Astrocyte (in vitro differentiated cells and primary cell): ENCODE measurements at places on chromosomes 4 and X. TPM values are rescaled to one million over a fixed set of nuclear protein-coding genes. Genes with fewer than 3 reads are reported as not detected.

DNA sequence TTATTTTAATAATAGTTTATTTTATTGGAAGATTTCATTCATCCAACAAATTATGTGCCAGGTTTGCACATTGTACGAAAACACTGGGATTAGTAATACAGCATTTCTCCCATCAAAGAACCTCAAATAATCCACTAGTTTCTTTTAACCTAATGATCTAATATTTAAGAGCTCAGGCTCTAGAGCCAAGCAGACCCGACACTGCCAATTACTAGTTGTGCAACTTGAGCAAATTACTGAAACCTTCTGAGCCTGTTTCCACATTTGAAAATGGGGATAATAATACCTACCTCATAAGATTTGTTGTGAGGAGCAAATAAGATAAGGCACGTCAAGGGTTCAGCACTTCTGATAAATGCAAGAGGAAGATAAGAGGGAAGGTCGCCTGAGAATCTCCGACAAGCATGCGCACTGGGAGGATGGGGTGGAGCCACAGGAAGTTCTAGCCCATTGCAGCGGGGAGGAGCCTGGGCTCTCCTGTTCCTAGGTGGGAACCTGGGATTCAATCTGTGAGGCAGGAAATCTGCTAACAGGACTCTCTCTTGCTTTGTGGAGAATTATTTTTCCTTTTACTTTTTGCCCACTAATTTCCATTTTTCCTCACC, 141.5 kb upstream of the SMAD1 start:
- no peak for DNase-seq

DNA sequence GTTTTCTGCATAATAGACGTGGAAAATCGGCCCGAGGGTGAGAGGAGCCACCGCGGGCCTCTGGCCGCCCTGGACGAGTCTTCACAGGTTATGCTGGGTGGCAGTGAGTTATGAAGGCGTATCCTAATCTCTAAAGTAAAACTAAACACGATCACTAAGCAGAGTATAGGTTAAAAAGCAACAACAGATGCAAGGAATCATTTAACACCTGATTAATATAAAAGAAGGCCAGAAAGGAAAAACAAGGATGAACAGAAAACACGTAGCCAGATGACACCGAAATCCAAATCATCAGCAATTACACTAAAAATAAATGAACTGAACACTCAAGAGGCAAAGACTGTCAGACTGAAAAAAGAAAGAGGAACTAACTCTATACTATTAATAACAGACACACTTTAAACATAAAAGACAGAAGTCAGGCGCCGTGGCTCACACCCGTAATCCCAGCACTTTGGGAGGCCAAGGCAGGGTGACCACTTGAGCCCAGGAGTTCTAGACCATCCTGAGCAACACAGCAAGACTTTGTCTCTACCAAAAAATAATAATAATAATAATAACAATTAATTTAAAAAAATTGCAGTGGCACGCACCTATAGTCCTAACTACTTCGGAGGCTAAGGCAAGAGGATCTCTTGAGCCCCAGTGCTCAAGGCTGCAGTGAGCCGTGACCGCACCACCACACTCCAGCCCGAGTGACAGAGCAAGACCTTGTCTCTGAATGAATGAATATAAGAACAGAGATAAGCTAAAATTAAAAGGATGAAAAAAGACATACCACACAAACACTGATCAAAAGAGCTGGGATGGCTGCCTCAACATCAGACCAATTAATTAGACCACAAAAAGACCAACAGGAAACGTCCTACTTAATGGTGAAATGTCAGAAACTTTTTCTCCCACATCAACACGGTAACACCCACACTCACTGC, 30.0 kb downstream of the CTBP1 start:
- DNase-seq, result no peak

- no peak for DNase-seq
Observed at GRCh38 chr4:80500613-80501012, 165.1 kb downstream of the CFAP299 start.

AWAT2 gene
- total RNA-seq, result not detected in 2 replicates

GRCh38 chr4:186698028-186698427, 25.6 kb downstream of the FAT1 start:
- no peak for DNase-seq
